ENCODE measurements at places on chromosomes 12 and 14.
A peak's percentile ranks its signal among the peaks of the same experiment; 100 is the strongest.

GRCh38 chr12:3571323-3571722 is 80.3 kb downstream of the PRMT8 start:
- peaks cover 7% of the 10 kb centered on the region for H3K27me3 ChIP-seq
- no peaks in the 10 kb centered on the region for H3K36me3 ChIP-seq
- no peaks in the 10 kb centered on the region for H3K4me1 ChIP-seq
- no peak overlapping the region for H3K27ac ChIP-seq
- no peak for DNase-seq

DNA sequence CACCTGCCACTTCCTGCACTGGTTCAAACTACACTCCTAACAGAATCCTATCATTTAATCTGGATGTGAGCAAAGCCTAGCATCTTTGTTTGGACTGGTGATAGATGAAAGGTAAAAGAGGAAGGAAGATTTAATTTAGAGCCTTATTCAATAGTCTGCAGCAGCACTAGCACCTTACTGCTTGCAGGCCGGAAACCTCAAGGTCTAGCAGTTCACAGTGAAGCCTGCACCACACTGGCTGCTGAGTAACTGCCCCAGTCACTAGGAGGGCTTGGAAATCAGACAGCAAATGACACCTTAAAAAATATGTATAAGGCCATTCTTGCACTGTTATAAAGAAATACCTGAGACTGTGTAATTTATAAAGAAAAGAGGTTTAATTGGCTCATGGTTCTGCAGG is 358.0 kb downstream of the DAD1 start:
- no peak overlapping the region for H3K27ac ChIP-seq
- peak; percentile 63 for DNase-seq
- H3K36me3 ChIP-seq = no peaks in the 10 kb centered on the region
- no peaks in the 10 kb centered on the region for H3K27me3 ChIP-seq
- H3K4me1 ChIP-seq = peaks cover 36% of the 10 kb centered on the region

DNA sequence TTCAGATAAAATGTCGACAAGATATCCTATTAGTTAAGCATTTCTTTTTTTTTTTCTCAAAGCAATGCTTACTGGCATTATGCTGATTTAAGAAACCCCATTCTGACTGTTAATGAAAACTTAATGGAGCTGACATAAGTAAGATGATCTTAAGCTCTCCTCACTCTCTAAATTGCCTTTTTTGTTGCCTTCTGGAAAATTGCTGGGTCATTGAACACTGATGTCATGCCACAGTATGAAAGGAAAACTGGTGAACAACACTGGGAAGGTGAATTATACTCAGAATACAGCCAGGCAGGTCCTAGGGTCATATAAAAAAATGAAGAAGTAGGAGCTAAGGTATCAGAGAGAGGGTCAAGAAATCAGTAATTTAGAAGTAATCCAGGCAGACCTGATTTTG is 179.9 kb downstream of the BTG1 start:
- DNase-seq = no peak
- H3K4me1 ChIP-seq = no peaks in the 10 kb centered on the region
- H3K4me3 ChIP-seq = no peak overlapping the region
- no peaks in the 10 kb centered on the region for H3K27me3 ChIP-seq

DNA sequence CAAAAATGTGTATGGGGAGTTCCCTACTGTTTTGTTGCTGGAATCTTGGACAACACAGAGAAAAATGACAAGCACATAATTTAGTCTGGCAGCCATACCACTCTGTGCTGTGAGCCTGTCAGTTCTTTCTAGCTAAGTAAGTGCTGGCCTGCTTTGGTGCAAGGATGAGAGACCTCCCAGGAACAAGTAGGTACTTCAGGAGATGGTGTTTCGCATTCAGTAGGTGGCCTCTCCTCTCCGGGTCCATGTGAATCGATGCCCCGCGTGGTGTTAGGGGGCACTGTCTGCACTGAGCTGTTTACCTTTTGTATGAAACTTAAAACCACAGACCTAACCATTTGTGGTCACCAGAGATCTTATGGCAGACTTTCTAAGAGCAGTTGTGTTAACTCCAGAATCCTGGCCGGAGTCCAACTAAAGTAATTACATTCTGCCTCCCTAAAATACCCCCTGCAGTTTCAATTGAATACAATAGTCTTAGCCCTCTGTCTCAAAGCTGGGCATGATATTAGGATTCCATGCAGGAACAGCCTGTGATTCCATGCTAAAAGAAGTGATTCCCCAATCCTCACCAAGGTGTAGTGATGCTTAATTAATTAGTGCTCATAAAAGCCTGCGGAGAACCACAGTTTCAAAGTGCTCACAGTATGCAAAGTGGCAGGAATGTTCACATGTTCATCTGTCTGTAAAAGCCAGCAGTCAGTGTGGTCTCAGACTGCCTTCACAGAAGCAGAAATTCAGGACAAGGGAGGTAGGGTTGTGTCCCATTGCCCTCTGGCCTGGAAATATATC is 64.2 kb downstream of the LLPH start:
- H3K27me3 ChIP-seq = no peaks in the 10 kb centered on the region
- peaks cover 9% of the 10 kb centered on the region for H3K4me1 ChIP-seq
- DNase-seq = no peak
- no peak overlapping the region for H3K4me3 ChIP-seq
- no peak overlapping the region for H3K27ac ChIP-seq

- no peak overlapping the region for H3K27ac ChIP-seq
- H3K27me3 ChIP-seq = no peaks in the 10 kb centered on the region
- H3K4me3 ChIP-seq = no peak overlapping the region
These were observed 48.8 kb downstream of the NINJ2 start for GRCh38 chr12:614411-614970.

GRCh38 chr14:102249041-102249440 is 55.9 kb downstream of the MOK start:
- H3K36me3 ChIP-seq = no peaks in the 10 kb centered on the region
- no peaks in the 10 kb centered on the region for H3K27me3 ChIP-seq
- no peak overlapping the region for H3K4me3 ChIP-seq
- no peaks in the 10 kb centered on the region for H3K4me1 ChIP-seq
- no peak for DNase-seq

DNA sequence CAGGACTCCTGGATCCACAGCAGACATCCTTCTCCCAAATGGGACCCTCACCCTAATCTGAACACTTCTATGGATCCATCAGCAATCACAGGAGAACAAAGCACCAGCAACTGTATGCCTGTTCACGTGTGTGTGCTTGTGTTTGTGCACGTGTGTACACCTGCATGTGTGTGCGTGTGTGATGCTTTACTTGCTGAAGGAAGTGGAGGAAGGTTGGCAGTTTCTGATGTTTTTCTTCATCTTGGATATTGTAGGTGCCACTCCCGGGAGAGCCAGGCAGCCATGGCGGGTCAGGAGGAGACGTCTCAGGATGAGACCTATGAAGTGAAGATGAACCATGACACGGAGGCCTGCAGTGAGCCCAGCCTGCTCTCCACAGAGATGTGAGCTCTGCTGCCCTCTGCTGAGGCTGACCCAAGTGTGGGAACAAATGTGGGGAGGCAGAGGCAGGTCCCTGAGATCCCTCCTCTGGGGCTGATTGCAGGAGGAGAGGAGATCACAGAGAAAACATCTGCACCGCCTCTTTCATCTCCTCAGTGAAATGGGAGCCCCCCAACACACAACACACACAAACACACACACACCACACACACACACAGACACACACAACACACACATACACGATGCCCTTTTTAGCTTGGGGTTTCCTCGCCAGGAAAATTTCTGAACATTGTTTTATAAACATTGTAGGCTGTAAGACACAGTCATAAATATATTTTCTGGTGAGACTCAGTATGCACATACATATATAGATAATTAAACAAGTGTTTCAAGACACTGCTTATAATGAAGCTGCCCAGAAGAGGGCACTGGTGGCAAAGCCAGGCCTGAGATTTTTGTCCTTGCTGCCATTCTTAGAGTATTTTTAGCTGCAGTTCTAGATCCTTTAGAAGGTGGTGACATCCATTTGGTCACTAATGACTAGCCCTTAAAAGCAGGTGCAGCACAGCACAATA is 112.2 kb upstream of the FKBP4 start:
- H3K36me3 ChIP-seq = no peaks in the 10 kb centered on the region
- no peaks in the 10 kb centered on the region for H3K27me3 ChIP-seq
- no peak overlapping the region for H3K4me3 ChIP-seq
- peak; percentile 42 for DNase-seq
- H3K27ac ChIP-seq = no peak overlapping the region
- peaks cover 4% of the 10 kb centered on the region for H3K4me1 ChIP-seq

GRCh38 chr12:112183141-112184021 is 58.0 kb downstream of the TRAFD1 start:
- no peak overlapping the region for H3K4me3 ChIP-seq
- H3K36me3 ChIP-seq = peaks cover 55% of the 10 kb centered on the region
- no peak for DNase-seq
- no peaks in the 10 kb centered on the region for H3K4me1 ChIP-seq
- no peak overlapping the region for H3K27ac ChIP-seq
- H3K27me3 ChIP-seq = no peaks in the 10 kb centered on the region

- H3K4me1 ChIP-seq = no peaks in the 10 kb centered on the region
- no peaks in the 10 kb centered on the region for H3K36me3 ChIP-seq
- H3K27ac ChIP-seq = no peak overlapping the region
- no peaks in the 10 kb centered on the region for H3K27me3 ChIP-seq
These were observed 70.7 kb upstream of the DDX11 start for GRCh38 chr12:31002999-31003398.

DNA sequence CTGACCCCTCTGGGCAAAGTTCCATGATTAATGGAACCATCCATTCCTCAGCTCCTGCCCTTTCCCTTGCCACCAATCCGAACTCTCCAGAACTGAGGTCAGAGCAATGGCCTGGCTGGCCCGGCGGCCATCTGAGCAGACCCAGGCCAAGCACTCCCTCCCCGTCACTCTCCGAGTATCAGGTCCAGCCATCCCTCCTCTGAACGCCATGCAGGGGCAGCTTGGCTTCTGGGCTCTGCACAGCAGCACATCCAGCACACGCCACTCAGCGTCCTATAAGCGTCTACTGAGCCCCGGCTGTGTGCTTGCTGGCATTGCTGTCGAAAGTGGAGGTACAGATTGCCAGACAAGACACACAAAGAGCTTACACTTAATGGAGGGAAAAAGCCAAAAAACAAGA is 34.3 kb upstream of the VWF start:
- H3K4me3 ChIP-seq = no peak overlapping the region
- H3K27me3 ChIP-seq = no peaks in the 10 kb centered on the region
- H3K36me3 ChIP-seq = no peaks in the 10 kb centered on the region
- H3K4me1 ChIP-seq = no peaks in the 10 kb centered on the region

GRCh38 chr14:24259282-24260025 is 3.5 kb downstream of the TGM1 start:
- H3K27ac ChIP-seq = no peak overlapping the region
- no peak overlapping the region for H3K4me3 ChIP-seq
- no peak for DNase-seq
- no peaks in the 10 kb centered on the region for H3K27me3 ChIP-seq
- no peaks in the 10 kb centered on the region for H3K4me1 ChIP-seq
- no peaks in the 10 kb centered on the region for H3K36me3 ChIP-seq

Data from B cell (primary cell).